GM12891 (cell line): ENCODE measurements at places on chromosomes 6 and 20.

- no peak for DNase-seq
Observed at GRCh38 chr20:20446001-20446400, 78.1 kb downstream of the INSM1 start.

DNA sequence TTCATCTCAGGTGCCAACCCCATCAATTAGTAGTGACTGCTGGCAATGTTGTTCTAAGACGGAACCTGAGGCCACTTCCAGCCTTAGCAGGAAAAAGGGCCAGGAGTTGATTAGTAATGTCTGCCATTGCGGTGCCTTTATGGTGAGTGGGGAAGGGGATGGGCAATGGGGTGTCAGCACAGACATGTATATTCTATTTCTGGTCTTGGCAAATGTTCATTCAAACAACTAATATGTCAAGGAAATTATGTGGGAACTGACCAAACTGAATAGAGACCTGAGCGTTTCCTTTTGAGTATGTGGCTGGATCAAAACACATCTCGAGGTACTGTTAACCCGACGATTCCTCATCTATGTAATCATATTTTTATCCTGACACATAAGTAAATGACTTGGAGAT lies 34.6 kb upstream of the BMP2 start:
- DNase-seq, result no peak

- no peak for DNase-seq
Observed at GRCh38 chr6:115000736-115001135, 657.9 kb upstream of the HS3ST5 start.

GRCh38 chr20:54221353-54221752 lies 13.5 kb downstream of the PFDN4 start:
- no peak for DNase-seq

DNA sequence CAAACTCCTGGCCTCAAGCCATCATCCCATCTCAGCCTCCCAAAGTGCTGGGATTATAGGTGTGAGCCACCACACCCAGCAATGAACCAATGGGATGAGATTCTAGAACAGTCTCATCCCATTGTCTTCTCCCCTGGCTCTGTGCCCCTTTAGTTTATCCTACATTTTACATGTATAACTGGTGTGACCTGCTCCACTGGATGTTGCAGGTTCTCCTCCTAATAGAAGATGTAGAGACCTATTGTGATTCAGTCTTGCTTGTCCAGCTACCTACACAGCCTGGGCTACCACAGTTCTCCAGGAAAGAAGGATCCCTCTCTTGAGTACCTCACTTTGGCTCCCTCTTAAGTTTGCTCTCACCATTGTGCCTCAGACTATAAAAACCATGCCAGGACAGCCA lies 2.0 kb upstream of the FKBPL start:
- DNase-seq, result no peak

DNA sequence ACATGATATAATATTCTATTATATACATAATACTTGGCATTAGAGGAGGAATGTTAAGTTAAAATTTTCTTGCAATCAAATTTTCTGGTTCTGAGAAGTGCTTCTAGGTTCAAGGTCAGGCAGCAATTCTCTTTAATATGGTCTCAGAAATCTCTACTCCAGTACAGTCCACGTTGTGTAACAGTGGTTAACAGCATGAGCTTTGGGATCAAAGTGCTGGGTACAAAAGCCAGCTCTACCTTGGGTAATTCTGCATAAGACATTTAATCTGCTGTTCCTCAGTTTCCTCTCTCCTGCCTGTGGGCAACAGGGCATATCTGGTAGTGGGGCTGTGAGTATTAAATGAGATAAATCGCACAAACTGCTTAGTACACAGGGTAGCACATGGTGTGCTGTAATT lies 437.8 kb downstream of the CDC5L start:
- DNase-seq, result no peak

DNA sequence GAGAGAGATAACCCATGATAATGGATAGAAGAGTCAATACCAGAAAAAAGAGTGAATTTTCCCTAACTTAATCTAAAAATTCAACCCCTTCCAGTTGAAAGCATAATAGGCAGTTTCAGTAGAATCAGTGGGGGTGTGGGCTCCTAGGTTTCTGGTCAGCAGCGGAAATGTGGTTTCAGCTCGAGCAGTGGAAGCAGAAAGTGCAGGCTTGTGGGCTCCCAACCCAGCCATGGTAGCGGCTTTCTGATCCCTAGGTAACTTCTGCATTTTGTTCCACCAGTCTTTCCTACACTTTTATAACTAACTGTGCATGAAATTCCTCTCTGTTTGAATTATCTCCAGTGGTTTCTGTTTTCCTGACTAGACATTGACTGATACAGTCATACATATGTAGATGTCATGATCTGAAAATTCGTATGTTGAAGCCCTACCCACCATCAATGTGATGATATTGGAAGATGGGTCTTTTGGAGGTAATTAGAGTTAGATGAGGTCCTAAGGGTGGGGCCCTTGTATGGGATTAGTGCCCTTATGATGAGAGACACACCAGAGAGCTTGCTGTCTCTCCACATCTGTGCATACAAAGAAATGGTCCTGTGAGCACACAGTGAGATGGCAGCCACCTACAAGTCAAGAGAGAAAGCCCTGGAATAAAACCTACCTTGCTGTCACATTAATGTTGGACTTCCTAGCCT lies 6.5 kb upstream of the DDO start:
- no peak for DNase-seq

- DNase-seq, result no peak
Observed at GRCh38 chr6:35055891-35056290, 85.2 kb downstream of the TCP11 start.

DNA sequence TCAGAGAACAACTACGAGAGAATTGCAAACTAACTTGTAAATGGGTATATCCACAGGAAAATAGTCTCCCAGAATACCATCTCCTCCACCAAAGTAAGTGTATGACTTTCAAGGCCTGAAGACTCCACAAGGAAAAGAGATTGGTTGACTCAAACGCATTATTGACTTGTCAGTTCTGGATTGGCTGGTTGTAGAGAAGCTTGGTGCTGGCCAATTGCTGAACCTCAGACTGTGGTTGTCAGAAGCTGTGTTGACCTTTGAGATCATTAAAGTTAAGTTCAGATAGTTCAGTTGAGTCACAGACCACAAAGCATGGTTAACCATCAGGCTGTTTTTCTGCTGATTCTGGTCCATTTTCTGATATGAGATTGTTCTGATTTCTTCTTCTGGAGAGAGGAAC lies 388.3 kb downstream of the BMP2 start:
- DNase-seq, result no peak

- no peak for DNase-seq
Observed at GRCh38 chr6:128156321-128157111, 255.7 kb upstream of the THEMIS start.

DNA sequence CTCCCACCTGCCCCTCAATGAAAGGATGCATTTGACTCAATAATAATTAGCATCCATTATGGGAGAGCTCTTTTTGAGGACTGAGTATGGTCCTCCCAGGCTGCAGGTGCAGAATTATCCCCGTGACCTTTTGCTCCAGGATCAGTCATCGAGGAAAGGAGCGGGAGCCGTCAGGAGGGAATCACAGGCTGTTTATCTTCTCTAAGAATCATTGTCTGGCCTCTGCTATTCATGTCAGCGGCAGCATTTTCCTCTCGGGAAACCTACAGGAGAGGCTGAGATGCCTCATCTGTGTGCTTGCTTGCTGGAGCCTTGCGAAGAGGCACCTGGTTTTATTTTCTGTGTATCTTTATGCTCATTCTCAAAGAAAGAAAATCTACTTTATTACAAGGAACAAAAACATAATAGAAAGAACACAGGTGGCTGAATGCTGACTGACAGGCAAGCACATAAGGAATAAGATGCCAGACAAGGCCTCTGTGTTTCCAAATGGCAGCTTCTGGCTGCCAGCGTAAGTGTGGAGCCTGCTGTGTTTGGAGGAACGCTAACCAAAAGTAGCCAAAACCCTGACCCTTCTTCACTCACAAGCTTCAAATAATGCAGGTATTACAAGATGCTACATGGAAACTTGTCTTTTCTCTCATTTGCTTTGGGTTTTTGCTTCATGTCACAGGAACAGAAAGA lies 539.1 kb upstream of the MARCKS start:
- DNase-seq, result no peak

DNA sequence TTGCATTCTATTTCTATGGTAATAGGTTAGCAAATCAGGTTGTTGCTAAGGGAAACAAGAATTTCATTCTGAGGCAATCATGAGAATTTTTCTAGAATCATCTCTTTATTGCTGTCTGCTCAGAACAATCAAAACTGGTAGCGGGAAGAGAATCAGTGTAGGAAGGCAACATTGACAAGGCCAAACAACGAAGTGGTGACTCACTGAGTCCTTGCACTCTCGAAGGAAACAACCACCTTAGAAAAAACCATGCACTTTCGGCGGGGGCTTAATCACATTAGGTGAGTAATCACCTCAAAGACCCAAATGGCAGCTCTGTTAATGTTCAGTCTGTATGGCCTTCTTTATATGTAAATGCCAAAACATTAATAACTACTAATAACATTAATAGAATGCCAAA lies 78.8 kb upstream of the MAP7 start:
- no peak for DNase-seq

DNA sequence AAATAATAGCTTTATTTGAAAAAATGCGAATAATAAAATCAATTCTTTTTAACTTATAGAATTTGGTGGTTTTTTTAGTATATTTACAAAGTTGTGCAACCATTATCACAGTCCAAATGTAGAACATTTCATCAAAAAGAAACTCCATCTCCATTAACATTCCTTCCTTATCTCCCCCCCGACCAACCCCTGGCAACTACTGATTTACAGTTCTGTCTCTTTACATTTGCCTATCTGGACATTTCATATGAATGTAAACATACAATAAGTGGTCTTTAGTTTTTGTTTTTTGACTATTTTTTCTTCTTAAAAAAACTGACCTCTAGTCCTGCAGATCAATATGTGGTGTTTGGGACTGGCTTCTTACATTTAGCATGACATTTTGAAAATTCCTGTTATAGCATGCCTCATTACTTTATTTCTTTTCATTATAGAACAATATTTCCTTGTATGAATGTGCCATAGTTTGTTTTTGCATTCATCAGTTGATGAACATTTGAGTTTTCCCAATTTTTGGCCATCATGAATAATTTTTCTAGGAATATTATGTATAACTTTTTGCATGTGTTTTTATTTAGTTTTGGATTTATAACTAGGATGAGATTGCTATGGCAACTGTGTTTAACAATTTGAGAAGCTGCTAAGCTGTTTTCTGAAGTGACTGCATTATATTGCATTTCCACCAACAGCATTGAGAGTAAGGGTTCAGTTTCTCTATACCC lies 344.7 kb downstream of the NKAIN2 start:
- DNase-seq, result no peak

DNA sequence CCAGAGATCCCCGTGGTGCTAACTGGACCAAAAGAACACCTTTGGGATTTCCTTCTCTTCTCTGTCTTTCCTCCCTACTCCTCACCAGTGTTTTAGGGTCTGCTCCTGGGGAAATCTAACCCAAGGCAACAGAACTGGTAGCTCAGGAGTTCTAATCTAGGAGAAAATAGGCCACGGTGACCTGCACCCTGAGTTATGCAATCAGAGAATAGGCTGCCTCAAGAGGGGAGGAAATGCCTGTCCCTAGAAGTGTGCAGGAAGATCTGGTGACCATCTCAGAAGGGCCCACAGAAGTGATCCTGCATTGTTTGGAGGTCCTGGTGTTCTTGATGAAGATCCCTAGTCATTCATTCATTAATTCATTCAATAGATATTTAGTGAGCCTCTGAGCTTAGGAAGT lies 3.4 kb downstream of the ETV7 start:
- DNase-seq, result no peak

DNA sequence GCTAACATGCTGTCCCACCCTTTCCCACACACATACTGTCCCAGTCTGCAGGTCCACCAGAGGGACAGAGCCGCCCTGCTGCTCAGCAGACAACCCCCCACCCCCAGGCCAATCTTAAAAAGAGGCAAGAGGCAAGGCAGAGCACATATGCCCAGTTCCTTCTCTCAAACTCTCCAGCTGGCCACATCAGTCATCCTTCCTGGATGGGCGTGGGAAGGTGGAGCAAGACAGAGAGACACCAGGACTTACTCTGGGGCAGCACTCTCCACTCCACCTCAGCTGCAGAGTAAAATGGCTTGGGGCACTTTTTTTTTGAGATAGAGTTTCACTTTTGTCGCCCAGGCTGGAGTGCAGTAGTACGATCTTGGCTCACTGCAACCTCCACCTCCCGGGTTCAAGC lies 10.8 kb downstream of the MOCS3 start:
- no peak for DNase-seq

DNA sequence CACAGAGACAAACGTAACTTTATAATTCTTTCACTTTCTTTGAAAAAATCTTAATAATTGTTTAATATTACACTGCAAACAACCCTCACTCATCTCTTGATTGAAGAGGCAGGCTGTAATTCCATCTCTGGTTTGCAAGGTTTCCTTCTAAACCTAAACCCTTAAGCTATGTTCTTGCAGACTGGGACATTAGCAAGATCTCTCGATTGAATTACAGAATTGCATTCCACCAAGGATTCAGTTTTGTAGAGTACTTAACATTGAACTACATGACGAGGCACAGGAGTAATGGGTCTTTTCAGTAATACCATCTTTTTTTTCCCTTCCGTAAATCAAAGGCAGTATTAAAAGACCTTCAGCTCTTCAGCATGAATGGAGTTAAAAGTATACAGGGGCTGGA lies 111.6 kb upstream of the EEF1E1 start:
- DNase-seq, result no peak

GRCh38 chr6:167058261-167058660 lies 59.1 kb downstream of the CEP43 start:
- DNase-seq, result no peak

GRCh38 chr6:157961153-157961831 lies 20.4 kb upstream of the SYNJ2 start:
- no peak for DNase-seq

GRCh38 chr6:134060491-134061106 lies 8.2 kb upstream of the SLC2A12 start:
- no peak for DNase-seq

DNA sequence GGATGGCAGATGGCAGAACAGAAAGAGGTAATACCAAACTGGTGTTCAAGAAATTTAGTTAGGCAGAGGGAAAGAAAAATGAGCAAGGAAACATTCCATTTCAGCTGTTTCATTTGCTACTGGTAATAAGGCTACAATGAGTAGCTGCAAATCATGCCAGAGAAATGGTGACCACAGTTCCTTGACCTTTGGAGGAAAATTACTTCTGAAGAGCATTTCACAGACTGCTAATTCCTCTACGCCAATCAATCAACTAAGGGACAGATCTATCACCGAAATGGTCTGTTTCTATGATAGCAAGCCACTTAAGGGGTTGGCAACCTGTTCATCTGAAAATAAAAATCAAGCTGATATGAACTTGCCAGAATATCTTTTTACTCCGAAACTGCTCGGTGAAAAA lies 119.5 kb downstream of the PTPRK start:
- DNase-seq, result no peak

- no peak for DNase-seq
Observed at GRCh38 chr6:139708337-139709199, 334.1 kb upstream of the CITED2 start.
